ENCODE measurements at places on chromosomes 11 and 22.

- DNase-seq = peak; percentile 56
Measured at GRCh38 chr11:124669193-124669592, 4.3 kb downstream of the SIAE start.

GRCh38 chr11:85886089-85887056 is 31.2 kb downstream of the CCDC83 start:
- DNase-seq = no peak

DNA sequence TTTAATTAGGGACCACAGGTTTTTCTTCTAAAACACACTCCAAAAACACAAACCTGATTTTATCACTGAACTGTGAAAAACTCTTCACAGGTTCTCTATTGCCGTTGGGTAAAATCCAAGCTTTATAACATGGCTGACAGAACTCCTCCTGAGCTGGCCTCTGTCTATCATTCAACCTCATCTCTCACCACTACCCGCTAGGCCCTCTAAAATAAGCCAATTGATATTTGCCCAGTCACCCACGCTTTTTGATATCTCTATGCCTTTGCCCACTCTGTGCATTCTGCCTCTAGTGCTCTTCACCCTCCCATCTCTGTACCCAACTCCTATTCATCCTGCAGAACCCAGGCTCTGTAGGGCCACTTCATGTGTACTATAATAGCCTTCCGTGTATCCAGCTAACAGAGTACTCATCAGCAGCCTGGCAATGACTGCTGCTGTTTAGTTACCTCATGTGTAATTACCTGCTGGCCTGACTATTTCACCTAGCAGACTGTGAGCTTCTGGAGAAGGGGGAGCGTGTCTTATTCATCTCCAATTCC is 1.1 kb upstream of the CNGA4 start:
- no peak for DNase-seq

DNA sequence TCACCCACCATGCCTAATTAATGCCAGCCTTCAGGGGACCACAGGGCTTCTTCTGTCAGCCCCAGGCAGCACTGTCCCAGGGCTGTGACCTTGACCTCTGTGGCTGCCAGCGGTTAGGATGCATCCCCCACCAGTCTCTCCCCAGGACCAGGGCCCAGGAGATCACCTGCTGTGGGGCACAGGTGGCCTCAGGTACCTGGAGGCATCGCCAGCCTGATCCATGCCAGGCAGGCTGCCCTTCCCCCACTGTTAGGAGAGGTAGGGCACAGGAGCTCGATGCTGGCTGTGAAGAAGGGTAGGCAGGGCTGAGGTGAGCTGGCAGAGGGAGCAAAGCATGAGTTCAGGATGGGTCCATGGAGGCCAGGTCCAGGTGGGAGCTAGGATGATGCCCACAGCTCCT is 16.7 kb upstream of the MDK start:
- no peak for DNase-seq

DNA sequence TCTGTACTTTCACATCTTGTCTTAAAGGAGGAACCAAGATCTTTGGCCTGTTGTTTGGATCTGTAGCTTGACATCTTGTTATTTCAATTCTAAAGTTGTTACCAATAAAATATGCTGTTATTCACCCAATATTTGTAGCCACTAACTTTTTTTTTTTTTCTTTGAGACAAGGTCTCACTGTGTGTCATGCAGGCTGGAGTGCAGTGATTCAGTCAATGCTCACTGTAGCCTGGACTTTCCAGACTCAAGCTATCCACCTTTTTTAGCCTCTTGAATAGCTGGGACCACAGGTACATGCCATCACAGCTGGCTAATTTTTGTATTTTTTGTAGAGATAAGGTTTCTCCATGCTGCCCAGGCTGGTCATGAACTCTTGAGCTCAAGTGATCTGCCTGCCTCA is 769.4 kb downstream of the DLG2 start:
- DNase-seq = no peak

DNA sequence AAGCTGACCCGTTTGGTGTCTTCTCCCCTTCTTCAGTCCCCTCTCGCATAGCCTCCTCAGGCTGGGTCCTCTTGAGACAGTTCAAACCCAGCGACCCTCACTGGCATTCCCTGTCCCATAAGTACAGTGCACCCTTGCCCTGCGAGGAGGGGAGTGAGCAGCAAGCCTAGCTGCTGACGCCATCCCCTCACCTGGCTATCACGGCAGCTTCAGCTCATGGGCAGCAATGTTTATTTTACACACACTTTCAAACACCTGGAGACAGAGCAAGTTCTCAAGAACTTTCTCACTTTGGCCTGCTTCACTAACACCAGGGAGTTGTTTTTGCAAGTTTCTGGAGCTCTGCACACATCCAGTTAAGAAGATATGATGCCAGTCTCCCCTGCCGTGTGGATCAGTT is 189.6 kb upstream of the E2F8 start:
- DNase-seq = no peak

GRCh38 chr11:108614086-108614485 is 20.5 kb upstream of the EXPH5 start:
- no peak for DNase-seq

DNA sequence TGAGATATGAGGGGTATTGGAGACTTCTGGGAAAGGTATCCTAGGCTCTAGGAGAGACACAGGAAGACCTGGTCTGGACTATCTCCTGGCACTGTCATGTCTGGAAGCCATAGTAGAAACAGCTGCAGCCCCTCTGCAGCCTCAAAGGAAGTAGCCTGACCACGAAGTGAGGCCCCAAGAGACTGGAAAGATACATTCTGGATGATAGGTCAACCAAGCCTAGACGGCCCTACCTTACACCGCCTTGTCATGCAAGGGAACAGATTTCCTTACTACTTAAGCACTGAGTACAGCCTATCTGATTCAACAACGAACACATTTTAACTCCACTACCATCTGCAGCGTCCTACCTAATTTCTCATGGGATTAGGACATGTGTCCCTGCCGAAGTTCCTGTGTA is 31.1 kb downstream of the UQCR10 start:
- no peak for DNase-seq

GRCh38 chr11:57514538-57515331 is 767 bp downstream of the SLC43A1 start:
- peak; percentile 67 for DNase-seq

GRCh38 chr22:24001314-24001713 is 3.9 kb downstream of the GSTT4 start:
- no peak for DNase-seq

- no peak for DNase-seq
Measured at GRCh38 chr22:46537225-46537945, at the start of gene CELSR1. CELSR1 (minus strand) TSS chr22:46537620; CDS start chr22:46537170, 450 bp downstream.

- no peak for DNase-seq
Measured at GRCh38 chr11:64466115-64466718, 107.3 kb downstream of the RPS6KA4 start.

DNA sequence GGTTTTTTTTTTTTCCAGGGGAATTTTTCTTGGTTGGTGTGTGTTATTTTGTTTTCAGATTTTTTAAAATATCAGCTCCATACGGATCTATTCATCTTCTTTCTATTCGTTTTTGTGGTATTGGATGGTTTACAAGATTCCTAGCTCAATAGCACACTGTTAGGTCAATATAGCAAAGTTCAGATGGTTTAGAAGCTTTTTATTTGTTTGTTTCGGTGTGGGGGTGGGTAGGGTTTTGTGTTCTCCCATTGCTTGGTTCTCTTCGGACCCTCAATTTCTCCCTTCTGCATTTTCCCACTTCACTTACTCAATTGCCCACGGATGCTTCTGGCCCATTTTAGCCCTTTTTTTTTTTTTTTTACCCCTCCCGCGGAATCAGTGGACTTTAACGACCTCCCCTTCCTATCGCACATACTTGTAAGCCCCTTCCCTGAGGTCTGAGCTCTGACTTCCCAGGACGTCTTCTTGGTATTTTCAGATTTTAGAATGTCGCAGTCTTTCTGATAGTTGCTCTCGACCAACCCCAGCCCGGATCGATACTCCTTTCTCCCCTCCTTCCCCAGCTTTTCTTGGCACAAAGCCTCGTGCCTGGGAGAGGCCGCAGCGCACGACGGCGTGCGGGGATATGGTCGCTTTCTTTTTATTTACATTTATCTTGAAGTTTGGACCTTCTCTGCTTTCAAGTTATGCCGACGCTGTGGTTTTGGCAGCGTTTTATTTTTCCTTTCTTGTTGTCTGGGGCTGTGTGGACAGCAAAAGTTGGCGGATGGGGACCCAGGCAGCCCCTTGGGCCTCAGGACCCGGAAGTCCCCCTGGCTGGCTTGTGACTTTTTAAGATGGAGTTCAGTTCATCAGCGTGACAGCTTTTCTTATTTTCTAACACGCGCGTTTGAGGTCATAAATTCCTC is 4.4 kb upstream of the SPDYC start:
- no peak for DNase-seq

DNA sequence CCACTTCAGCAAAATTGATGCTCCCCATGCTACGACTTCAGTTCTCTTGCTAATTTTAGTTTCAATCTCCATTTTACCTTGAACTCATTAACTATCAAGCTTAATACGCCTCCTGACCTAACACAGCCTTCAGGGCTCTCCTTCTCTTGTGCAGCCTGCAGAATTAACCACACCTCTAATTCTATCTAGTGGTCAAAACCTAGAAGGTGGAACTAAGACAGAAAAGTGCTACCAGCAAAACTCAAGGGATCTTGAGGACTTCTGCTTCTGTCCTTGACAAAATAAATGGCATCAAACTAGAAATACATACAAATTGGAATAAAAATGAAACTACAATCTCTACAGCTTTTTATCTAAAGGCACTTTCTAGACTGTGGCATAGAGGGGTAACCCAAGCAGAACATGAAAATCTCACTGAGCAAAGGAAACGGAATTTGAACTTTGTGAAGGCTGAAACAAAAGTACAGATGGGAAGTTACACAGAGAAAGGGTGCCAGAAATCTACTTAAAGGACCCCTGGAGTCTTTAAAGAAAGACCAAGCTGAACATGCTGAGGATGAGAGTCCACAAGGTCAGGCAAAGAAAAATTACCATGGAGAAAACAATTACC is 10.7 kb downstream of the CWF19L2 start:
- DNase-seq = no peak

GRCh38 chr11:34624069-34624468 is 3.2 kb downstream of the EHF start:
- DNase-seq = no peak
